ENCODE measurements at places on chromosomes 2 and 18.
A peak's percentile ranks its signal among the peaks of the same experiment; 100 is the strongest.

DNA sequence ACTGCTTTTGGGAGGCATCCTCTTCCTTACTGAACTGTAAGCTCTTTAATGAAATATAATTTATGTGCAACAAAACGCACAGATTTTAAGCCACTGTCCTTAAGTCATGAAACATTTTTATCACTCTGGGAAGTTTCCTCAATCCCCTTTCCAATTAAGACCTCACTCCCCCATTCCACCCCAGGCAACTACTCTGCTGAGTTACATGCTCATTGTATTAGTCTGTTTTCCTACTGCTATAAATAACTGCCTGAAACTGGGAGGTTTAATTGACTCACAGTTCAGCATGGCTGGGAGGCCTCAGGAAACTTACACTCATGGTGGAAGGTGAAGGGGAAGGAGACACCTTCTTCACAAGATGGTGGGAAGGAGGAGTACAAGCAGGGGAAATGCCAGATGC is 46.5 kb upstream of the KCNE4 start:
- no peak for DNase-seq

- no peak for DNase-seq
Measured at GRCh38 chr2:126496493-126496892, 159.5 kb upstream of the GYPC start.

DNA sequence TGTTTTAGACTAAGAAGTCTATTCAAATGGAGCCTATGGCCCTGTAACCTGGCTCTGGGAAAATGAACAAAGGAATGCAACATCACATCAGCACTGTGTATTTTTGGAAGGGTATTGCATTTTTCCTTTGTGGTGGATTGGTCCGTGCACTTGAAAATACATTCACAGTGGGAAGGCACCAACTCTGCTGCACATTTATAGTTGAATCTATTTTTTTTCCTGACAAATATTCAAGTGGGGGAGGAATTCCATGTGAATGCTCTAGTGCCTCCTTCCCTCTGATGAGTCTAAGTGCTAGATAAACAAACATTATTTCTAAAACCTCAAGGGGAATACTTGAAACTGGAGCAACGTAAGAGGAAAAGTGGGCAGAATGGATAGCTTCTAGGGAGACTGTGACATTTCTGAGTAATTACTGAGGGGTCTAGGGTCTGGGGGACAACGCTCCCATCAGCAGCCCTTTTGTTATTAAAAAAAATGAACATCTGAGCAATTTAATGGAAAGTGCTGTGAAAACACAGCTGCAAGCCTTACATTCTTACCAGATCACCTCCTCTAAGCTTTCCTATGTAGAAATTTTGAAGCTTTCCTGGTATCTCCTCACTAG is 208.2 kb downstream of the SLC8A1 start:
- DNase-seq: no peak

GRCh38 chr2:71545572-71546274 is 92.4 kb downstream of the DYSF start:
- peak; percentile 40 for DNase-seq

GRCh38 chr18:58522132-58522531 is 106.8 kb downstream of the ALPK2 start:
- DNase-seq: peak; percentile 78

- DNase-seq: no peak
Measured at GRCh38 chr2:156810094-156810493, 373.9 kb downstream of the GPD2 start.

DNA sequence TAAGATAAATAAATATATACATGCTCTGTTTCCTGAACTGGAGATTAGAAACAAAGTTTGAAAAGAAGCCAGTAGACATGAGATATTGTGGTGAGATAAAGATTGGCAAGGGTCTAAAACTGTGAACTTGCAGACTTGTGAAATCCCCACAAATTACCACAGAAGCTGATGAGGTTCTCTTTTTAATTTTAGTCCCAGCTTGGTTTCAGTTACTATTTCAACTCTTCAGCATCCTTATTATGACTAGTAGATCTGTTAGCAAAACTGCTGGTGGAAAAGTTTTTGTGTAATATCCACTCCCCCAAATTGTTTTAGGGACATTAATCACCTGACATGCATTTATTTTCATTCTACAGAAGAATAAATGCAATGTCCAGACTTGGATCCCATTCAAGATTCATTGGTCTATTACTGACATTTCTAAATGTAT is 20.8 kb downstream of the RASGRP3 start:
- DNase-seq: peak; percentile 71

DNA sequence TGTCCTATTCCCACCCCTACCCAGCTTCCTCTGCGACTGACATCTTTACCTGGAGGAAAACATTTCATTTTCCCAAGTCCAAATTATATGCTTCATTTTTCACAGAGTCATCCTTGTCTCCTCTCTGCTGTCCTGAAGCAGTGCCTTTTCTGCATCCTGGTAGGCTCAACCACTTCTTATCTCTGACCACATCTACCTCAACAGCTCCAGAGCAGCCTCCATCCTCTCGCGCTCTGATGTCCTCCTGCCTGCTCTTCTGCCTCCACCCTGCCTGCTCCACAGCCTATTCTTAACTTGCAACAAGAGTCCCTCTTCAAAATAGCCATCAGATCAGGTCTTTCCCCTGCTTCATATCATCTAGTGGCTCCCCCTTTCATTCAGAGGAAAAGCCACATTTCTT is 457.1 kb downstream of the PARD3B start:
- no peak for DNase-seq

- DNase-seq: no peak
Measured at GRCh38 chr2:62538756-62539155, 32.8 kb upstream of the TMEM17 start.

GRCh38 chr2:119218478-119219064 is 5.1 kb upstream of the STEAP3 start:
- peak; percentile 30 for DNase-seq

- DNase-seq: no peak
Measured at GRCh38 chr2:232563580-232563979, 13.1 kb downstream of the EIF4E2 start.

- DNase-seq: no peak
Measured at GRCh38 chr2:117968722-117969121, 45.1 kb downstream of the CCDC93 start.

DNA sequence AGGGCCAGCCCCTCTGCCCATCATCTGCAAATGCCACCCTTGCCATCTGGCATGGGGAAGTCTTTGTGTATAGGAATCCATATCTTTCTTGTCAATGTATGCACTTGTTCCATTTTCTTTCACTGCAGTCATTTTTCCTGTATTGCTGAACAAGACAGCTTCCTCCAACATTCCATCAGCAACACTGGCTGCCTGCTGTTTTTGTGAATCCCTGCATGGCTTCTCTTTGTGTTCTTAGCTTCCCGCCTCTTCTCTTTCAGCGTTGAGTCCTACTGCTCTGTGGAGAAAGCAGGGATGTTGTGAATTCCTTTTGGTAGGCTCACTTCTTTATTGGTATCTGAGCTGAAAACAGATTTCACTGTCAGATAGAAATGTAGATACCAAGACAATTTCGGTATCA is 150.0 kb downstream of the LPIN1 start:
- no peak for DNase-seq

DNA sequence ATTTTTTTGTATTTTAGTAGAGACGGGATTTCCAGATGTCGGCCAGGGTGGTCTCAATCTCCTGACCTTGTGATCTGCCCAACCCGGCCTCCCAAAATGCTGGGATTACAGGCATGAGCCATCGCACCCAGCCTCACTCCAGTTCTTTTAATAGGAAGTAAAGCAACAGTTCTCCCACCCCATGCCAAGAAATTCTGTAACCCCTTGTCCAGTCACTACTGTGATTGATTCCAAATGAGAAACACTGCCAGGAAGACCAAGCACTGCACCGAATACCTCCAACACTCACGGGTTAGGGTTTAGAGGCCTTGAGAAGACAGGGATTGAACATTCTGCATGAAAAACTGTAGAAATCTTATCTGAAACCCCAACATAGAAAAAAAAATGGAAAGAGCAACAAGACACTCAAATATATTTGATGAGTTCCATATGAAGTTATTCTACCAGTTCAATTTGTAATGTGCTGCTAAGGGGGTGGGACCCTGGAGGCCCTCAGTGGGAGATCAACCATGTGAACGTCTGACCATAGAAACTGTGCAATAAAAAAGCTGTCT is 48.2 kb upstream of the BIN1 start:
- no peak for DNase-seq

DNA sequence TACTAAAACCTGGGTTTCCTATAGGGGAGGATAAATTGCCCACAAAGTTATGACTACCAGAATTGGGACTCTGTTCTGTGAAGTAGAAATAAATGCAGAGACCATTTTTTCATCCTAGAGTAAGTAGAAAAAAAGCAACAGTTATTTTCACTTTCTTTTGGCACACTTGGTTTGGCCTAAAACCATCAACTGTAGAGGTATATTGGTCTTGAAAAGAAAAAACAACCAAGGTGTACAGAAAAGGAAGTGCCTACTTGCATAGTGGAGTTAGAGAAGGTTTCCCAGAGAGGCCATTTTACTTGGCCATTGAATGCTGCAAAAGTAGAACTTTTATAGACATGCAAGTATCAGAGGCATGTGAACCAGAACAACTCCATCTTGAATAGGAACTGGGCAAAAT is 89.4 kb upstream of the TACR1 start:
- DNase-seq: no peak

DNA sequence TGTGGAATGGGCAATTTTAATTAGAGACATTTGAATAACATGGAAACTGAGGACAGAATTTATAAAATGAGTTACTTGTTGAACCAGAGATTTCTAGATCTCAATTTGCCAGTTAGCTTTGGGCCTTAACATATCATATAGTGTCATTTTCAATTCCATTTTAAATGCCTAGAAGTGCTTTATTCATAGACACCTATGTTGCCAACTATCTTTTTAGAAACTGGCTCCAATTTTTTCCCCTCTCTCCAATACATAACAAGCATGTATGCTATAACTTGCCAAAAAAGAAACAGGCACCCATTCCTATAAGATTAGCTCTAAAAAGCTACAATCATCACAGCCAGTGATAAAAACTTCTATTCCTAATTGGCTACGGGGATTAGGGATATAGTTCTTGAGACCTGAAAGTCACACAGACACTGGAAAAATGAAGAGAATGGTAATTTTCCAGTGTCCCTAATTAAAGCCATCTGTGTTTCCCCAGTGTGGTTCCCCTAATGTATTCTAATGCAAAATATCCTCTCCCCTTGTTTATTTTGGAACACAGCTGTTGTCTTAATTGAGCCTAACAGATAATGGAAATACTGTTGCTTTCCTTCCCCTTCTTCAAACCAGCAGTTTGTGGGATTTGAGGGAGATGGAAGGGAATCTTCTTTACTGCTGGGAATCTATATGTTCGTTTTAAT is 205.5 kb upstream of the FSHR start:
- no peak for DNase-seq

DNA sequence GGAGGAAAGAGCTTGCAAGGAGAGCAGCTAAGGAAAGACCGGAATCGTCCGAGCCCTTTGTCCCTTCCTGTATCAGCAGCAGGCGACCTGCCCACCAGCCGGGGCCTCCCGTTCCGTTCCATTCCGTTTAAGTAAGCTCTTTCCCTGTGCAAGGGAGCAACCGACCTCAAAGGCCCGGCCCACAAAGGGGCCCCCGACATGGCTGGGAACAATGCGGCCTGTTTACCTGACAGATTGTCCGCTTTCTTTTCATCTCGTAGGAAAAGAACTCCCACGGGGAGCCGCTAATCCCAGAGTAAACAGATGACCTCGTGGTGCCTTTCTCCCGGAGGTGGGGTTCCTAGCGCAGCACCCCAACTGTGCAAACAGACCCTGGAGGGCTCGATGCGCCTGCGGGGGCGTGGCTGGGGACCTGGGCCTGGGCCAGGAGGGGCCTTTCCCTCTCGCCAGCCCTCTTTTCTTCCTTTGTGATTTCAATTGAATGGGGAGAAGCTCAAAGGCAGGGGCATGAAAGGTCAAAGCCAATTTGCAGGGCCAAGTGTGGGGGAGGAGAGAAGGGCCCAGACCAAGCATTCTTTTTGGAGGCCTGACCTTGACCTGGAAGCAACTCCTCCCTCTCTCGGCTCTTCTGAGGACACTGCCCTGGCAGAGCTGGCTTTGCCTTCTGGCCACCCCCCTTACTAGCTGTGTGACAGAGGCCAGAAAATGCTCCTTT is 120.2 kb downstream of the INHBB start:
- no peak for DNase-seq

- no peak for DNase-seq
Measured at GRCh38 chr18:13239171-13239956, 20.8 kb downstream of the LDLRAD4 start.

GRCh38 chr18:13287372-13287771 is 68.8 kb downstream of the LDLRAD4 start:
- DNase-seq: no peak

GRCh38 chr2:69231612-69232277 is 155.3 kb downstream of the GFPT1 start:
- DNase-seq: no peak

GRCh38 chr2:131121464-131121863 is 16.3 kb downstream of the PLEKHB2 start:
- no peak for DNase-seq

- no peak for DNase-seq
Measured at GRCh38 chr2:200170221-200170620, 136.3 kb upstream of the SPATS2L start.

Measured in inflammatory macrophage treated with lipopolysaccharide for 1 hour (primary cell).